Activated CD8-positive, alpha-beta memory T cell treated with anti-CD3 and anti-CD28 coated beads for 1 hour (primary cell): ENCODE measurements at places on chromosomes 12 and 14.

GRCh38 chr14:80959496-80959895, 4.1 kb downstream of the TSHR start:
- DNase-seq: no peak

GRCh38 chr12:29239336-29239735, 90.3 kb downstream of the FAR2 start:
- DNase-seq: no peak

DNA sequence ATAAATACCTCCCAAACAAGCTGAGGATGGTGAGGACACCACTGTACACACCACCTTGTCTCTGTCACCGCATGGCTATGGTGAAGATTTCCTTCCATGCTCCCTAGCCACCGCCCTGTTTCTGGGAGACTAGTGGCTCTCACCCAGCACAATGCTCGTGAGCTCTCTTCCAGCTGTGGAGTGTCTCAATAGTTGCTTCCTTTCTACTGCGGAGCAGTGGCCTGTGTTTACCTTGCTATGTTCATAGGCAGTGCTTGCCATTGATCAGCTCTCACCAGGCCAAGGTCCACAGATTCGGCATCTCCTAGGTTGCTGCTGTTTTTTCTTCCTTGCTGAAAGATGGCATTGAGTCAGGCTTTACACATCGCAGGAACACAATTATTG, 313.6 kb upstream of the RTL1 start:
- DNase-seq: no peak

DNA sequence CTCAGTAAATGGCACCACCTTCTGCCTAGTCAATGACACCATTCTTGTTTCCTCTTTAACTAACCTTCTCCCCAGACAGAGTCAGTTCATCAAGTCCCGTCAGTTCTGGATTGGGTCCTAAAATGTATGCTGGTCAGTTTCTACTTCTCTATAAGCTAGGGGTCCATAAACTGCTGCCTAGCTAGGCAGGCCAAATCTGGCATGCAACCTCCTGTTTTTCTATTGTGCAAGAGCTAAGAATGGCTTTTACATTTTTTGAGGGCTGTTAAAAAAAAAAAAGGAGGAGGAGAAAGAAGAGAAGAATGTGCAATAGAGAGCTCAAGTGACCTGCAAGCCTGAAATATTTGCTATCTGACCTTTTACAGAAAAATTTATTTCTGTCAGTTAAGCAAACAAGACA, 6.4 kb upstream of the TMED10 start:
- no peak for DNase-seq

DNA sequence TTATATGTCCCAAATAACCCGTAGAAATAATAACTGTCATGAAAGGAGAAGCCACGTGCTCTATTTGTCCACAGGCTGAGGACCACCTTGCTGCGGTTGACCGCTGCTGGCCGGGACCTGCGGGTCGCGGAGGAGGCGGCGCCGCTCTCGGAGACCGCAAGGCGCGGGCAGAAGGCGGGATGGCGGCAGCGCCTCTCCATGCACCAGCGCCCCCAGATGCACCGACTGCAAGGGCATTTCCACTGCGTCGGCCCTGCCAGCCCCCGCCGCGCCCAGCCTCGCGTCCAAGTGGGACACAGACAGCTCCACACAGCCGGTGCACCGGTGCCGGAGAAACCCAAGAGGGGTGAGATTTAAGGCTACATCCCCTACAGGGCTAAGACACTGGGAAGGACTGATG, 21.0 kb downstream of the RPGRIP1 start:
- no peak for DNase-seq

DNA sequence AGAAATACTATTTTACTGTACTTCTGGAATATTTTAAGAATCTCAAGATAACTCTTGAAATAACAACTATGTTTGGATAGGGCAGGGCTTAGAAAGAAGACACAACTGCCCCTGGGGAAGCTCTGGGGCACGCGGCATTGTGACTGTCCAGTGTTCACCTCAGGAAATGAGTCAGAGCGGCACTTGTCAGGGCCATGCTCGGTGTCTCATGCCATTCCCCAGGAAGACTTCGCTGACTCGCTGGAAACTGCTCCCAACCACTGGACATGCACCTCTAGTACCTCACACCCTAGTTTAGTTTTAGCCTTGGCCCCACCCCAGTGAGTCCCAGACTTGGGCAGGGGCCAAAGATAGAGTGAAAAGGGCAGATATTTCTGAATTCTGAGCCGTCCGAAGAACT, 192.0 kb downstream of the TTC7B start:
- DNase-seq: no peak

DNA sequence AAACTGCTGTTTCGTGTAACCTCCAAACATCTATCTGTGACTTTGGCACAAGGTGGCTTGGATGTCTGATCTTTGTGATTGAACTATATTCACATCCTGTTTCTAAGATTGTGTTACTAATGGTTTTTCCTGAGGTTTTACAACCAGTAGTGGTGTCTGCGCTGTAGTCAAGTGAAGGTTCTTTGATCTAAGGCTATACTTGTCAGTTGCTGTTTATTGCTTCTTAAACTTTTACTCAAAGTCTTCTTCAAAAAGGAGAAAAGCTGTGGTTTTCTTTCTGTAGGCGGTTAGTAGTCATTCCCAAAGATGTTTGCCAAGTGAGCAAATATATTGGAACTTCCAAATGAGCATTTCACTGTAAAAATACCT, 12.3 kb upstream of the CALM1 start:
- DNase-seq: no peak

- no peak for DNase-seq
These were observed 93.7 kb upstream of the EEA1 start for GRCh38 chr12:93022603-93023340.

- DNase-seq: no peak
These were observed 506.9 kb downstream of the FOXG1 start for GRCh38 chr14:29273513-29273912.

GRCh38 chr12:45566257-45566656, 163.2 kb upstream of the ARID2 start:
- no peak for DNase-seq
